ENCODE measurements at places on chromosomes 3 and 15.

- H3K27ac ChIP-seq = no peak overlapping the region
- peaks cover 26% of the 10 kb centered on the region for H3K4me1 ChIP-seq
- no peak overlapping the region for H3K4me3 ChIP-seq
- DNase-seq = no peak
- H3K36me3 ChIP-seq = no peaks in the 10 kb centered on the region
- H3K27me3 ChIP-seq = no peaks in the 10 kb centered on the region
Observed at GRCh38 chr15:32834156-32834555, 116.4 kb downstream of the GREM1 start.

DNA sequence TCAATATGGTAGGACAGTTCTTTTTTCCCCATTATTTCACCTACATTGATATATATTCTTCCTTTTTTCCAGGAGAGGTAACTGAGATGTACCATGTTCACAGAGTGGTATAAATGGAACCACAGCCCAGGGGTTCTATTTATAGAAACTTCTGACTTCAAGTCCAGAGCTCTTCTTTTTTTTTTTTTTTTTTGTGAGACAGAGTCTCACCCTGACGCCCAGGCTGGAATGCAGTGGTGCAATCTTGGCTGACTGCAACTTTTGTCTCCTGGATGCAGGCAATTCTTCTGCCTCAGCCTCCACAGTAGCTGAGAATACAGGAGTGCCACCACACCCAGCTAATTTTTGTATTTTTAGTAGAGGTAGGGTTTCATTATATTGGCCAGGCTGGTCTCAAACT, 267.1 kb upstream of the TPRG1 start:
- H3K27me3 ChIP-seq = no peaks in the 10 kb centered on the region
- peaks cover 26% of the 10 kb centered on the region for H3K4me1 ChIP-seq
- no peaks in the 10 kb centered on the region for H3K36me3 ChIP-seq
- H3K27ac ChIP-seq = no peak overlapping the region
- H3K4me3 ChIP-seq = no peak overlapping the region

GRCh38 chr3:114727373-114727772, 419.7 kb downstream of the ZBTB20 start:
- no peak overlapping the region for H3K27ac ChIP-seq
- no peak overlapping the region for H3K4me3 ChIP-seq
- no peak for DNase-seq
- H3K4me1 ChIP-seq = no peaks in the 10 kb centered on the region
- H3K36me3 ChIP-seq = no peaks in the 10 kb centered on the region

DNA sequence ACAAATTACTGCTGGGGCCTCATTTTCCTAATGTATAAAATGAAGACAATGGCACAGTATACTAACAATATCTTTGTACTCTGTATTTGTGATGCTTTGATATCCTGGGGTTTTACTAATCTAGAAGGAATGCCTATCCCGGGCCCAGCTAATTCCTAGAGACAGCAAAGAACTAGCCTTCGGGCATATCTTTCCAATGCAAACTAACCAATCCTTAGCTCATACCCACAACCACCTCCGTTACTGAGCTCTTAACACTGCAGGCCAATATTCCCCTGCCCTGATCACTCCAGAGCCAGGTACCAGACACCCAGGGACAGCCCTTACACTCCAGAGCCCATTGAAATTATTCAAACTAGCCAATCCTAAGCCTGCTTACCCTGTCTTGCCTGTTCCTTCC, 309.0 kb downstream of the ULK4 start:
- H3K27ac ChIP-seq = no peak overlapping the region
- H3K36me3 ChIP-seq = no peaks in the 10 kb centered on the region
- H3K4me1 ChIP-seq = no peaks in the 10 kb centered on the region

DNA sequence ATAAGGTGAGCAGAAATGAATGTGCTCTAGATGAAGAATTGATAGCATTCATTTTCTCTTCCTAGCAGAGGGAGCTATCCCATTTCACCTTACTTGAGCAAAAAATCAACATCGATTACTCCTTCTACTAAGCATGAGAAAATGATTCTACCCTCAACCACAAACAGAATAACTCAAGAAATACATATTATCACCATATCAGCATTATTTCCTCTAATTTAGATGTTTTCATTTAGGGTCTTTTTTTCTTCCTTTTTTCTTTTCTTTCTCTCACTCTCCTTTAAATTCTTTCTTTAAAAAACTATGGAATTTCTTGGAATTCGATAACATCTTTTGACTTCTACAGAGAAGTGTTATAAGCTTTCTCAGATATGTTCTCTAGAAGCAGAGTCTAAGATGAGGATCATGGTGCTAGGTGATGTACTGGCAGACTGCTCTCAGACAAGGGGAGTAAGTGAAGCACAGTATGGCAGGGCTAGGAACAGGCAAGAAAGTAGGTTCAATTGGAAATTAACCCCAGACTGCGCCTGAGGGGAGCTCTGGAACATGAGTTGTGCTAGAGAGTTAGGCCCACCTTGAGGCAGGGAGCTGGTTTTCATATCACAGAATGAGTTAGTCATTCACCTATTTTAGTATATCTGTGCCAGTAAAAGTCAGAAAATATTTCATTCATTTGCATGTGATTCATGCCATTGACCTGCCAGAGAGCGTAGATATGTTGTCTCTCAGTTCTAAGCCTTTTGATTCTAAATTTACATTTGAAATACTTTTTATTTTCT, 279.2 kb upstream of the KCNH8 start:
- no peaks in the 10 kb centered on the region for H3K36me3 ChIP-seq
- no peak for DNase-seq
- no peaks in the 10 kb centered on the region for H3K4me1 ChIP-seq
- no peak overlapping the region for H3K27ac ChIP-seq
- no peaks in the 10 kb centered on the region for H3K27me3 ChIP-seq

GRCh38 chr15:66927201-66928077, 138.0 kb upstream of the SMAD3 start:
- no peak overlapping the region for H3K4me3 ChIP-seq
- no peak overlapping the region for H3K27ac ChIP-seq
- H3K36me3 ChIP-seq = no peaks in the 10 kb centered on the region
- H3K4me1 ChIP-seq = peaks cover 11% of the 10 kb centered on the region

GRCh38 chr3:78951342-78951945, 816.4 kb downstream of the ROBO1 start:
- H3K4me1 ChIP-seq = no peaks in the 10 kb centered on the region
- no peaks in the 10 kb centered on the region for H3K36me3 ChIP-seq
- no peak overlapping the region for H3K4me3 ChIP-seq
- no peak overlapping the region for H3K27ac ChIP-seq

DNA sequence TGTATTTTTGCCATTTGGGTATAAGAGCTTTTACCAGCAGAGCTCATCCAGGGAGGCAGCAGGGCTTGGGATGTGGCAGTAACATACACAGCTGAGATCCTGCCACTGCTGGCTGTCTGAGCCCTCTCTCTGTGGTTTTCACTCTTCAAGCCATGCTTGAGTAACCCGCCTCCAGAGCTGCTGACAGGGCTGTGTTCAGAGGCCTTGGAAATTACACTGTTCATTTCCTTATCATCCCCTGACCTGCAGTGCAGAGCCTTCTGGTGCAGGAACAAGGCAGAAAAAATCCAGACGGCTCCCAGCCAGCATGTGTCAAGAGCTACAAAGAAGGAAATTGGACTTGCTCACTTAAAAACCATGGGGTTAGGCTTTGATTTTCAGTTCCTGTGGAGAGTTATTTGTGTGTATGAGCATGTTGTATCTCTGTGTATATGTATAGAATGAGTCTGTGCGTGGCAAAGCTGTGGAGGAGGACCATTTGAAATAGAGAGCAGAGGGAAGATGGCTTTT, 47.0 kb downstream of the ZNF609 start:
- H3K27ac ChIP-seq = no peak overlapping the region
- DNase-seq = peak; percentile 93
- H3K4me3 ChIP-seq = no peak overlapping the region
- H3K4me1 ChIP-seq = peaks cover 24% of the 10 kb centered on the region
- no peaks in the 10 kb centered on the region for H3K27me3 ChIP-seq
- H3K36me3 ChIP-seq = peaks cover 3% of the 10 kb centered on the region

DNA sequence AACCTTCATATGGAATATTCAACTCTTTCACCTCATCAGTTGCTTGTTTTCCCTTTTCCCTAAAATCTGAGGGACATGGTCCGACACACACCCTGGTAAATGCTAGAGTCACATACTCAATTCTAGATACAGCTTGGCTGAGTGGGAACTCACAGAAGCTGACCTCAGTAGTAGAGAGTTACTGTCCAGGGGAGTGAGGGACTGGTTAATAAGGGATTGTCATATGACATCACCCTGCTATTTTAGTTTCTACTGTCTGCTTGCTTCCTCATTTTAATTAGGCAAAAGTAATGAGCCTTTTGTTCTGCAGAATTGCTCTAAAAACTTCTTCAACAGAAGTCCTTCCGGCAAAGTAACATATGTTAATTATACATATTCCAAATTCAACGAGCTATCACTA, 244.5 kb downstream of the ZIC4 start:
- no peak overlapping the region for H3K27ac ChIP-seq
- no peaks in the 10 kb centered on the region for H3K27me3 ChIP-seq
- no peak overlapping the region for H3K4me3 ChIP-seq
- no peaks in the 10 kb centered on the region for H3K36me3 ChIP-seq

DNA sequence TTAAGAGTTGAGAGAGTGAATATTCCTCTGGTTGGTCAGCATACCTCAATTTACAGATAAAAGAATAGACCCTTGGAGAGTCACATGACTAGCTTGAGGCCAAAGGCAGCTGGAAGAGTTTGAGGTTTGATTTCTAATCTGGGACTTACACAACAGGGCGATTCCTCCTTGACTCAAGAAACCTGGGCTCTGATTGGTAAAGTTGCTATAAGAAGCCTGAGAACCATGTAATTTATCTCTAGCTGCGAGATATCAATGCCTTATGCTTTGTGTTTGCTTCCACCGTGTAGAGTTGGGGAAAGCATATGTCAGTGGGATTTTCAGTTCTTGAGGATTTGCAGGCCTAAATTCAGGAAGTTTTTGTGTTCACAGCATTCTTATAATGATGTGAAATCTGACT, 206.0 kb downstream of the KLHL25 start:
- H3K4me1 ChIP-seq = peaks cover 31% of the 10 kb centered on the region
- H3K27me3 ChIP-seq = no peaks in the 10 kb centered on the region
- H3K4me3 ChIP-seq = no peak overlapping the region
- H3K36me3 ChIP-seq = no peaks in the 10 kb centered on the region
- peak overlapping the region; percentile 69 for H3K27ac ChIP-seq

DNA sequence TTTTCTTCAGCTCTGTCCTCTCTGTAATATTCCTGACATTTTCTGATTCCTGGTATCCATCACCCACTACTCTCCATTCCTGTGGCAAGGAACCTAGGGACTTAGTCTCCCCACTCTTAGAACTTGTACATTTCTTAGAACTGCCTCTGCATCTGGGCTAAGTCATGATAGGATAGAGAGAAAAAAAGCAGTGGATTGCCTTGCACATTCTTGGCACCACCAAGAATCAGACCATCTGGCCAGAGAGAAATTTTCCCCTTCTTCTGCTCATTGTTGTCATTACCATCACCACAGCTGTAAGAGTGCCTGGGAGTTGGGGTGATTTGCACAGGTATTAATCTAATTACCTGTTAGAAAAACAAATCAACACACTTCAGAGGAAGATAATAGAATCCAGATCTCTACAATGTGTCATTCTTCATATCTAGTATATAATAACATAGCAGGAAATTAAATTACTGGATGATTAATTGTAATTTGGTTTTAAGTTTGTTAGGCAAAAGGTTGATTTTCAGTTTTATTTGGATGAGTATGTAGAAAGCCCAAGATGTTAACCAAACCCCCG, 264.8 kb upstream of the ZPLD1 start:
- H3K27ac ChIP-seq = no peak overlapping the region
- H3K36me3 ChIP-seq = no peaks in the 10 kb centered on the region
- no peak overlapping the region for H3K4me3 ChIP-seq
- peak; percentile 29 for DNase-seq
- H3K27me3 ChIP-seq = no peaks in the 10 kb centered on the region

DNA sequence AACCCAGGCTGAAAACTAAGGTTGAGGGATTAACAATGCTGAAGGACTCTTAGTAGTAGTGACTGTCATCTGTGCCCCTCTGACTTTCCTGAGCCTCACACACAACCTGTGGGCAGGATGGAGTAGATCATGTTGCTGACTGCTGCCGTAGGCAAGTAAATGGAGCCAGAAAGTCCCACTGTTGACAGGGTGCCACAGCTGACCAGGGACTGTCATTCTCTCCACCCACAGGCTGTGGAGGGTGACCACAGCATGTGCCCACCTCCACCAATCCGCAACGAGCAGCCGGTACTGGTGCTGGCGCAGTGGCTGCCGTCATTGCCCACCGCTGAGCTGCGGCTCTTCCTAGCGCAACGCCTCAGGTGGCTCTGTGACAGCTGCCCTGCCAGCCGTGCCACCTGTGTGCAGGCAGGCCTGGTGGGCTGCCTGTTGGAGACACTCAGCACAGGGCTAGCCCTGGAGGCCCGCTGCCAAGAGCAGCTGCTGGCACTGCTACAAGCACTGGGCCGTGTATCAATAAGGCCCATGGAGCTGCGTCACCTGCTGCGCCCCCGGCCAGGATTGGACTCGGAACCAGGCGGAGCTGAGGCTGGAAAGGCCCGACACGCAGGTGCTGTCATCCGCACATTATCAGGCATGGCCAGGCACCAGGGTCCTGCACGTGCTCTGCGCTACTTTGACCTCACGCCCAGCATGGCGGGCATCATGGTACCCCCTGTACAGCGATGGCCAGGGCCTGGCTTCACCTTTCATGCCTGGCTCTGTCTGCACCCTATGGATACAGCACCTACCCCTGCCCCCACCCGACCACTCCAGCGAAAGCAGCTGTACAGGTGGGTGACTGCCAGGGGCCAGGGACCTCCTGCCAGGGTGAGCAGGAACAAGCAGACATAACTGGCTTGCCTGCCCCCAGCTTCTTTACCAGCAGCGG, 15.6 kb downstream of the NBEAL2 start:
- no peak overlapping the region for H3K27ac ChIP-seq
- H3K27me3 ChIP-seq = no peaks in the 10 kb centered on the region
- H3K4me3 ChIP-seq = no peak overlapping the region
- no peaks in the 10 kb centered on the region for H3K4me1 ChIP-seq

GRCh38 chr3:112446343-112446742, 52.9 kb downstream of the BTLA start:
- DNase-seq = peak; percentile 87
- no peak overlapping the region for H3K4me3 ChIP-seq
- no peaks in the 10 kb centered on the region for H3K4me1 ChIP-seq
- H3K36me3 ChIP-seq = no peaks in the 10 kb centered on the region
- H3K27ac ChIP-seq = no peak overlapping the region

DNA sequence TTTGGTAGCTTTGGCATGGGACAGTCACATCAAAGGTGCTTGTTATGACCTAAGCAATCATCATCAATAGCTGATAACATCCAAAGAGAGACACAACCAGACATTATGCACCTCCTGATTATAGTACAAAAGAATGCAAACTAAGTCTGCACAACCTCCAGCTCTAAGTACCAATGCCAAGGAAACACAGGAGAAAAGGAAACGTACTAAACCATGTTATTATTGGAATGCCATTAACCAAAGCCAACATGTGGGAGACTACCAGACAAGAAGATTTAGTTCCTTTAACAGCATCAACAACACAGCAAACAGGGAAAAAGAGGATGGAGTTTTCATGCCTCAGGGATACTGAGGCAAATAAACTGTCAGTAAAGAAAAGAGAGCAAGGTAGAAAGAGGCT, 61.4 kb downstream of the CD47 start:
- no peaks in the 10 kb centered on the region for H3K4me1 ChIP-seq
- DNase-seq = peak; percentile 49
- no peaks in the 10 kb centered on the region for H3K36me3 ChIP-seq
- H3K27ac ChIP-seq = no peak overlapping the region
